ENCODE measurements at places on chromosomes 6 and 20.

GRCh38 chr6:25012657-25013056, 76.9 kb upstream of the RIPOR2 start:
- DNase-seq: no peak

- DNase-seq: no peak
Measured at GRCh38 chr6:158863646-158864045, 44.5 kb upstream of the EZR start.

DNA sequence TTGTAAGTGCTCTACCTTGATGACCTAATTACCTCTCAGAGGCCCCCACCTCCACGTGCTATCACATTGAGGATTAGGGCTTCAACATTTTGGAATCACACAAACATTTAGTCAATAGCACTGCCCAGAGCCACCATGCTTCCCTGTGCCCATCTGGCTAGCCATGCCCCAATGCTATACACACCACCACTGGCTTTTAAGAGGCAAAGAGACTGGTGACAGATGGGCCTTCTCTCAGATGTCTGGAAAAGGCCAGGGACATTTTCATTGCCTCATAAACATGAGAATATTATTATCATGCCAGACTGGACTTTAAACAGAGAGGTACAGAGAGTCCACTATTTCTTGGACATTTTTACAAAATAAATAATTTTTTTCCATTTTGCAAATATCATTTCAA, 29.8 kb downstream of the TRMT6 start:
- no peak for DNase-seq

- DNase-seq: no peak
Measured at GRCh38 chr20:35640724-35641123, 24.0 kb downstream of the CPNE1 start.

Measured in CD8-positive, alpha-beta T cell (primary cell).